Activated T-helper 1 cell treated with anti-CD3 and anti-CD28 coated beads, Interleukin-2, amount 50 U/mL, for 16 hours (primary cell): ENCODE measurements at places on chromosomes 12 and 14.

GRCh38 chr14:93163564-93163963, 21.1 kb downstream of the MOAP1 start:
- DNase-seq: no peak

GRCh38 chr12:64137117-64137516, 85.0 kb downstream of the KICS2 start:
- DNase-seq: no peak

GRCh38 chr12:100967189-100967588, 172.6 kb downstream of the ANO4 start:
- no peak for DNase-seq

- peak; percentile 27 for DNase-seq
Observed at GRCh38 chr14:23352506-23353432, at the start of gene SLC22A17. Gene SLC22A17, minus strand, starts transcription at chr14:23352887.

GRCh38 chr12:8780389-8780788, 42.0 kb upstream of the A2ML1 start:
- no peak for DNase-seq

DNA sequence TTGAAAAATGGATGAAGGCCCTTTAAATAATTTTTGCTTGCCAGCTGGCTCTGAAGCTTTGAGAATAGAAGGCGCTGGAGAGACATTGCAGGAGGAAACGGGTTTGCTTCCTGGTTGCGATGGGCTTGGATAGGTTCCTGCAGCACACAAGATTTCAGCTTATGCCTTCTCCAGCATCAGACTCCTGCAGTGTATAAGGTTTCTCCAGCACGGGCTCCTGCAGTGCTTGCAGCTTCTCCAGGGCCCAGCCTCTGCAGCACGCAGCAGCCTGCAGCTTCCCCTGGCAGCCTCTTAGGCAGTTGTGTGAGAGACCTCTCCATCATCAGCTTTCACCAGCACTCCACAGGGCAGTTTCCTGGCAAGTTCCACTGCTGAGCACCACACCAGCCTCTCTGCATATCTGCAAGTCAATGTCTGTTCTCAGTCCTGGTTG, 78.7 kb upstream of the ZDHHC17 start:
- DNase-seq: no peak

DNA sequence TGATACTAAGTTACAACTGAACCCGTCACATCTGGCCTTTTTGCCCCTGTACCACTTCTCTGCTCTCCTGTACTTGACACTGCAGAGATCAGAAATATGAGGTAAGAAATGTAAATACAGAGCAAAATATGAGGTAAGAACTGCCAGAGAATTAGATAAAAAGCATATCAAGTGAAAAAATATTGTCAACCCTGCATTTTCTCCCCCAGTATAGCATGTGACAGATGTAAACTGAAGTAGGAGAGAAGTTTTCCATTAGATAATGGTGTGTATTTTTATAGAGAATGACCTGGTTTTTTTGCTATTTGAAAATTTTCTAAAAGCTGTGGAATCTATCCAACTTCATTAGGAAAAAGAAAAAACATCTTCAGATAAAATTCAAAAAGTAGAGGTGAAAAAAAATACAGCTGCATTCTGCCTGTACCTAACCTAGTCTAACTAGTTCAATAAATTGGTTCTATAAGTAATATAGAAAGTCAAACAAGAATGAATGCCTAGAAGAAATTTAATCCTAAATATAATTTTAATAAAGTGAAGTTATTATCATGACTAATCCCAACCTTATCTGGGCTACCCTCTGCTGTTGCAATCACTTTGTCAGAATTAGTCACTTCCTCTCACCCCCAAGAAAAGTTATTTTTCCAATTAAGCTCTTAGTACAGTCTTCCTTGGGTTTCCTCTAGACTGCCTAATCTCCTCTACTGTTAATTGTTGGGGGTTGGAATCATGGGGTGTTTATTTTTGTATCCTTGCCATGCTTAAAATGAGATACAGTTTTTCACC, 210.0 kb downstream of the RASSF9 start:
- DNase-seq: no peak

DNA sequence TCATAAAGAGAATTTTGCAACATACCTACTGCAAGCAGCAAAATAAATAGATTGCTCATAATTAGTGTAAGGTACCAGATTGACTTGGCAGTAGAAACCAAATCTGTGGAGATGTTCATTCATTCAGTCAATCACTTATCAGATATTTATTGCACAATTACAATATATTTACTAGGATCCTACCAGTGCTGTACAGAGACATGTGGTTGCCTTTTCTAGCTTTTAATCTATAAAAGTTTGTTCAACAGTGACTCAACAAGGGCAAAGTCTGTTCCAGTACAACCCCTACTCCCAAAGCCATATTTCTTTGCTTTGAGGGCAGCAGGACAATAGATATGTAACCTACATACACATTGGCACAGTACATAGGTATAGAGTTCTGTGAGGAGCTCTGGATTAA, 27.3 kb downstream of the ABCD2 start:
- no peak for DNase-seq

- no peak for DNase-seq
Observed at GRCh38 chr14:43625294-43625693, 881.8 kb downstream of the FSCB start.

GRCh38 chr12:65082406-65082805, 38.7 kb downstream of the WIF1 start:
- DNase-seq: no peak

GRCh38 chr12:125330645-125331341, 265.6 kb downstream of the AACS start:
- no peak for DNase-seq

- no peak for DNase-seq
Observed at GRCh38 chr12:12791756-12792369, 6.4 kb downstream of the APOLD1 start.

- DNase-seq: no peak
Observed at GRCh38 chr14:36521598-36522345, 1.7 kb upstream of the NKX2-1 start.

- no peak for DNase-seq
Observed at GRCh38 chr12:1595690-1596347, 1.4 kb upstream of the FBXL14 start.

DNA sequence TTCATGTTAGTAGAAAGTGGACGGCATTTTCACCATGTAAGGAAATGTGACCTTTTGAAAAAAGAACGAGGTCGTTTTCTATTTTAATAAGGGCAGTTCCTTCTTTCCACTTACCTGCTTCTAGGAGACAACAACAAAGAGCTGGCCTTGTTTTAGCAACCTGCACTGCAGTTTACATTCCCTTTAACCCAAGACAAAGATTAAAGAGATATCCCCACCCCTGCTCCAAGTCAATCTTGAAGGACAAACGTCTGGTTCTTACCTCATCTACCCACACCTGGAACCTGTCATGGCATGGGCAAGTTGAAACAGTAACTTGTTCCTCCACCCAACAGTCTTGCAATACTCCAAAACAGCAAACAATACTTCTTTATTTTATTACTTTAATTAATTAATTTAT, 32.7 kb downstream of the ZCCHC8 start:
- no peak for DNase-seq

- no peak for DNase-seq
Observed at GRCh38 chr12:11668611-11669010, 19.1 kb downstream of the ETV6 start.

DNA sequence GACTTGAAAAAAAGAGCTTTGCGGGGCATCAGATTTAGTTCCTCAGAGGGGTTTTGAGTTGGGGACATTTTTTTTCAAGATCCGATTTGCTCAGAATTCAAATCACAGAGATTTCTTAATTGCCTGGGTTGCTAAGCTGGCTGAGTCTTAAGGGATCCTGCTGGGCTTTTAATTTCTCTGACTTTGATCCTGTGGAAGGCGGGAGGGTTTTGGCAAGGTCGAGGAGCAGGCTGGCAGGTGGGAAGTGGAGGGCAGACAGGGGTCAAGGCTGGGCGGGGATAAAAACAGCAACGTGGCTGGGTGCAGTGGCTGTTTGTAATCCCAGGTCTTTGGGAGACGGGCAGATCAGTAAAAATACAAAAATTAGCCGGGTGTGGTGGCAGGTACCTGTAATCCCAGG, 33.5 kb upstream of the CCDC63 start:
- DNase-seq: no peak

- no peak for DNase-seq
Observed at GRCh38 chr14:57009585-57010515, 199.6 kb upstream of the OTX2 start.

DNA sequence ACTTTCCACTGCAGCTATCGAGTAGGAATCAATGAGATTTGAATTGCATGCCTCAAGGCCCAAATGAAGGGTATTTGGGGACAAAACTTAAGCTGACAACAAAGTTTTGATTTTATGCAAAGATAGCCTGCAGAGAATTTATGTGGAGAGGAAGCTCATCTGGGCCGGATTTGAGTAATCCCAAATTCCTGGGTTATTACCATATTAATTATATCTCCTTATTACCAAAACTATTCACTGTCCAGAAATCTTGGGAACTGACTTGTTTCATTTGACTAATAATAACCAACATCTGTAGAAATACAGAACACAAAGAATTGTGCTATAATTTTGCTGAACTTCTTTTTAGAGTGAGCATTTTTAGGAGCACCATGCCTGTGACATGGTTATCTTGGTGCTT, 70.4 kb downstream of the KITLG start:
- DNase-seq: no peak

GRCh38 chr12:123102781-123103503, 47.9 kb downstream of the PITPNM2 start:
- DNase-seq: no peak

- DNase-seq: no peak
Observed at GRCh38 chr12:130136509-130137039, 25.7 kb upstream of the FZD10 start.

GRCh38 chr14:20417250-20418186, 4.2 kb upstream of the TEP1 start:
- DNase-seq: no peak

DNA sequence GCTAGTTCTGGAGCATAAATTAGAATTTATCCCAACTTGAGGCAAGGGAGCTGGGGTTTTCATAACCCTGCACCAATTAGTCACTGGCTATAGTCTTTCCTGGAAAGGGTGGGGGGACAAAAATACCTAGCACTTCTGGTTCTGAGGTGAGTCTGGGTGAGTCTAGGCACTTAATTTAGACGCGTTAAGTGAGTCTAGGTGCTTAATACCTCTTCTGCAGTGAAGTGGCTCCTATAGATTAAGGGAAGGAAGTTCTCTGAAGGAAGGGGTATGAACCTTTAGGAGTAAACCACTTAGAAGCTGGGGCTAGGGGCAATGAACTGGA, 251.7 kb downstream of the EFCAB11 start:
- DNase-seq: no peak

DNA sequence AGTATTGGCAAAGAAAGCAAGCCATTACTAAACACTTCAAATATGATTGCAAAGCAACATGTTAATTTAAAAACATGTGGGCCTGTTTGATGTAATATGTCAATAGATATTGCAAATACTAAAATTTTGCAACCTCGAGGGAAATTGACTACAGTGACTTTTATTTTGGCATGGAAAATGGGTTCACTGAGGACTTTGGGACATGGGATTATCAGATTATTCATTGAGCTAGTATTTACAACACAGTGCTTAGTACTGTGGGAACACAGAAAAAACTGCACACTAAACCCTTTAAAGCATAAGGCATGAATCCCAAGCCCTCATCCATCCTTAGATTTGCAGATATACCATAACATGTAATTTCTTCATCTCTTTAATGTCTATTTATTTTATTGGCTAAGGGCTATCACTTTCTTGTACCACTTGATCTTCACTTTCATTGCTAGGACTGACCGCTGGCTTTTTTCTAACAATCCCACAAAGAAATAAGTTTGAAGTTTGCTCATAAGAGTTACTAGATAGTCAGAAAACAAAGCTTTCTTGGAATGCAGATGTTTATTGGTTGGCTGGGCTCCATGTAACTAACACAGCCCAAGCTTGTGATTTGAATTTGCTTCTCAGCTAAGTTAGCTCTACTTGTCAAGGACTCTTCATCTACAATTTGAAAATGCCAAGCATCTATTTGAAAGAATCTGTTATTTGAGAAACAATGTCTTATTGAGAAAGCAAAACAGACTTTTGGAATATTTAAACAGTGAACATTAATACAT, 48.7 kb downstream of the PPFIBP1 start:
- no peak for DNase-seq

- no peak for DNase-seq
Observed at GRCh38 chr14:89728964-89729363, 225.6 kb downstream of the EFCAB11 start.

DNA sequence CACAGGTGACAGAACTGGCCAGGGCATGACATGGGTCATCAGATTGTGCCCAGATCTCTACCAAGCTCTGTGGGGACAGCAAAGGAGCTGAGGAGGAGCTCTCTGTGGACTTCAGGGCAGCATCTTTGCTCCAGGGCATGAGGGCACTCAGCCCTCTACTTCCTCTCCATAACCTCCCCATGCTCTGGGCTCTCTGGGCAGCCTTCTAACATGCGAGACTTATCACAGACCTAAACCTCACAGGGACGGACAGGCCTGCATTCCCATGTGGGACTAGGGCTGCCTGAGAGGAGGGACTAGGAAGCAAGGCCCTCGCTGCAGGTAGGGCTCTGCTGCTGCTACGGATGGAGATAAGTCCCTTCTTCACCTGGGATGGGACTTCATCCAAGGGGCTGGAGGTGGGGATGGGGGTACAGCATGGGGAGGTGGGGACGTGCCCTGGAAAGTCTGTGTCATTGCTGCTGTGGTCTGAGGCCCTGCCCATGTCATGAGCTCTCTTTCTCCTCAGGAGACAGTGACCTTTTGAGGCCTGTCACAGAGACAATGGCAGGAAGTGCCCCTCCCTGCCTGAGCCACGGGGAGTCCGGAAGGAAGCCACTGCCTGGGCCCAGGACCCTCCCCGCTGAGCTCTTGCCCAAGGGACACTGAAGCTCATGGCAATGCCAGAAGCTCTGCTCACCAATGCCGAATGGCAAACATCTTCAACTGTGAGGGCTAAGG, 44.1 kb downstream of the PITPNM2 start:
- peak; percentile 32 for DNase-seq

DNA sequence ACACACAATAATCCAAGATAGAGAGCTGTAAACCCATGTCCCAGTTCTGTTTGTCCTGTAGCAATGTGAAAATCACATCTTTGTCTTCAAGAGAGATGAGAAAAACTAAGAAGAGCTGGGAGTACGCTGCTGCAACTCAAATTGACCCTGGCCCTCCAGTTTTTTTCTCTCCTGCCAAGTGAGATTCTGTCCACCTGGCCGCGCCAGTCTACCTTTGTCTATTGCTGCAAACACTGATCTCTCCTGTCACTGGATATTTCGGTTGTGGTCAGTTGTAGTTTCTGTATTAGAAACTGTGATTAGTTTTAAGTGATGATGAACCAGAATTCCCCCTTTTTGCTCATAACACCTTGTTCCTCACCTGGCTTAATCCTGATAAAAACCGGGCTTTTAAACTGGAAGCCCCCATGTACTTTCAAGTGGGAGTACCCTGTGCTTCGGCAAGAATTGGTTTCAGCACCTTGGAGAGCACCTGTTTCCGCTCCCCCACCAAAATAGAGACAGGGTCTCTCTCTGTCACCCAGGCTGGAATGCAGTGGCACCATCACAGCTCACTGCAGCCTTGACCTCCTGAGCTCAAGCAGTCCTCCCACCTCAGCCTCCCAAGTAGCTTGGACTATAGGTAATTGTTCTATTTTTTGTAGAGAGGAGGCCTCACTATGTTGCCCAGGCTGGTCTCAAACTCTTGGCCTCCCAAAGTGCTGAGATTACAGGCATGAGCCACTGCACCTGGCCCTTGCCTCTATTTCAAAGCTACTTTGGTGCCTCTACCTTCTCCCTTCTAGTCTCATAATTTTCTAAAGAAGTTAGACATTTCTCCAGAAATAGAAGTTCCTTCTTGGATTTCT, 156.8 kb downstream of the PHETA1 start:
- no peak for DNase-seq

- DNase-seq: no peak
Observed at GRCh38 chr12:39033782-39034181, 128.4 kb upstream of the CPNE8 start.
